ENCODE measurements at places on chromosomes 7 and 10.

DNA sequence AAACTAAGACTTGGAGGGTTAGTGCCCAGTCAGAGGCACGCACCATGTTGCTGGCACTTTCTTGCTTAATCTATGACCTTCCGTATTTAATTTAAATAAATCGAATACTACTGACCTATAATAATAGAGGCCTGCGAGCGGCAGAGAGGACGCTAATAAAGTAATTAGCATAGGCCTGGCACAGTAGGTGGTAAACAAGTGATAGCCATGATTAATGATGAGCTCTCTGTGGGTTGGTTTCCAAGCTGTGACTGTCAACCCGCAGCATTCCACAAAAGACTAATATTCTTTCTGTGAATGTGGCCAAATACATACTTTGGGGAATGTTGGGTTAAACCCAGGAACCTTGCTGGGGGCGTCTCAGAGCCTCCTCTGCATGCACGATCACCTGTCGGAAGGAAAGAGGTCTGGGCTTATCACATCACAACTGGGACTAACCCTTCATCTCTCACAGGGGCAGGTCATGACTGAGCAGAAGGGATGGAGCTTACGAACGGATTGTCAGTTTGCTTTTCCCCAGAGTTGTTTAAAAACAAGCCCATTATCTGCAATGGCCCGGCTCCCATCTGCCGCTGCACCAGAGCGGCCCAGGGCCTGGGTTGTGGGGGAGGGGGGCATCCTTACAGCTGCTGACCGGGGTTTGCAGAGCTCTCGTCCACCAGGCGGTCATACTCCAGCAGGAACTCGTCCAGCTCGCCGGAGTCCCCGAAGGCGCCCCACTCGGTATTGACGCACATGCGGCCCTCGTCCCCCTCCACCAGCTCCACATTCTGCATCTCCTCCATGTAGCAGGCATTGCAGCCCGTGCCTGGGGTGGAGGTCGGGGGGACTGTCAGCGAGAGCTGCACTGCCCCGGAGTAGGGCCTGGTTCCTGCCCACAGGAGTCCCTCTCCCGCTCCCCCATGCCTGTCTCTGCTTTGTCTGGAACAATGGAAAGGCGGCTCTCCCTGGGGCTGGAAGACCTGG lies 6.2 kb upstream of the MYL7 start:
- DNase-seq: no peak

DNA sequence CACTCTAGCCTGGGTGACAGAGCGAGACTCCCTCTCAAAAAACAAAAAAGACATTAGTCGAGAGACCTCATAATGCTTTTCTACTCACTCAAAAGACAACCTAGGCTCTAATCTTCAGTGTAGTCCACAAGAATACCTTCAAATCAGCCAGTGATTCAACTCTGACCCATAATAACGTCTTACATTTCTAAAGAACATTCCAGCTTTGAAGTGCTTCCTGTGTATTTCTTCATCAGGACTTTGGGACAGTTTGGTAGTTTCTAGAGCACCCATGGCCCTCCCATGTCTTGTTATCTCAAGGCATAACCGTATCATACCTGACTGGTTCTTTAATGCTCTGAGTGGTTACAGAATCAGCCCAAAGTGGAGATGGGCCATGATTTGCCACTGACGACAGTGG lies 221.3 kb downstream of the SKIDA1 start:
- DNase-seq: no peak

DNA sequence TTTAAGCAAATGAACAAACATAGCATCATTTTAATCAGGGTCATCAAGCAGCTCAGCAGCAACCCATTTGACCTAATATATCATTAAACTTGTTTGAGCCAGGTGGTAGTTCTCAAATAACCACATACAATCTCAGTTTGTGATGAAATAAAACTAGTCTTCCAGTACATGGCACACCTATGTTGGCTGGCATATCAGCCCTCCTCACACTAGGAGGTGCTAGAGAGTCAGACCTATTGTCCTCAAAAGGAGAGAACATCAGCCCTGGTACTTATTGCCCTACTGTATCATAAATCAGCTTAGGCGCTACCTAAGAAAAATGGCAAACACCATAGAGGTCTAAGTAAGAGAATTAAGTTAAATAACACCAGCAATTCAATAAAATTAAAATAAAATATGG lies 81.7 kb downstream of the CABCOCO1 start:
- no peak for DNase-seq

DNA sequence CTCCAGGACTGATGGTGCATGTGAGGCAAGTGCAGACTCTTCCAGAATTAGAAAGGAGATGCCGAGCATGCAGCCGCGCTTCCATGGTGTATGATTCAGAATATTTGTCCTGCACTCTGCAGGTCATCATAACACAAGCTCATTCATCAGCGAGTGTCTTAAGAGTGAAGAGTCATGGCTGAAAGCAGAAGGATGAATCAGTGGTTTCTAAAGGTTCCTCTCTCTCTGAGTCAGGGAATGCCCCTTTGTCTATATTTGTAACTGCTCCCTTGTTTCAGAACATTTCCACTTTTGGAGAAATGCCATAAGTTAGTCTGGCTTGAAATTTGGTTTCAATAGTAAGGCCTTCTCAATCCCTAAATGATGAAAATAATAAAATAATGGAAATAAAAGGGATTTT lies 52.3 kb downstream of the HECW1 start:
- no peak for DNase-seq

DNA sequence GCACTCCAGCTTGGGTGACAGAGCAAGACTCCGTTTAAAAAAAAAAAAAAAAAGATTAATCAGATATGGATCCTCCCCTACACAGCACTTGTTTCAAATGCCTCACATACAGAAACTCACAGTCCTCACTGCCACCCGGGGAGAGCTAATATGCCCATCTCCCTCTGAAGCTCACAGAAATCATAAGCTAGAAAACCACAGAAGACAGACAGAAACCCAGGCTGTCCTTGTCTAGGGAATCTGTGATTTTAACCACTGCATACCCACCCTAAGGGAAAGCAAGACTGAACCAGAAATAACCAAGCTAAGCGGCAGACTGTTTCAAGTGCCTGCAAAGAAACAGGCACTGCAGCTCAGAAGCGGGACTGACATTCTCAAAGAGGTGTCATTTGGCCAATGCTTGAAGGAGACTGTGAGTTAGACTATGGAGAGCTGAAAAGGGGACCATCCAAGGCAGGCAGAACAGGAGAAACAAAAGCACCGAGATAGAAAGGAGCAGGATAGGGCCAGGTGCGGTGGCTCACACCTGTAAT lies 37.6 kb downstream of the SLC37A3 start:
- DNase-seq: no peak

- DNase-seq: no peak
Measured at GRCh38 chr10:20303453-20304152, 487.4 kb downstream of the PLXDC2 start.

- no peak for DNase-seq
Measured at GRCh38 chr7:149398195-149398820, 62.6 kb downstream of the ZNF777 start.

DNA sequence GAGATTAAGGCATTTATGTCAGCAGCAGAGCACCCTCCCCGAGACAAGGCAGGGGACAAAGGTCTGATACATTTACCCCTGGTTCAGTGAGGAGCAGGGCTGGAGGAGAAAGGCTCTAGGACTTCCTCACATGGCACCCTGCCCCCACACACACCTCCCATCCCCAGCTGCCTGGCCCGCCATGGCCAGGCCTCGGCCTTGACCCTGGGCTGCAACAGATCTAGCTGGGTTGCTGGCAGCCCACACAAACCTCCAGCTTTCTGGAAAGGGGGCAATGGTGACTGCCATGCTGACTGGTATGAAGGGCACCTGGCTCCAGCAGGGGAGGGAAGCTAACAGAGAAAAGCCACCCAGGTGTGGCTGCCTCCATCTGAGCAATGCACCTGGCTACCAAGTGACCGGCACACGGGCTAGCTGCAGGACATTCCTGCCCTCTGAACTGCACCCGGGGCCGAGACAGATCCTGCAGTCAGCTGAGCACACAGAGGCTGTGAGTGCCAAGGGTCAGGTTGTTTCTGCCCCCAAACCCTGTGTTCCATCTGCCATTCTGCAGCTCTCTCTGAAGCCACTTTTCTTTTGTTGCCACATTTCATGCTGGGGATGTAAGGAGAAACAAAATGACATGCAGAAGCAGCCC lies 85.8 kb upstream of the LRRC18 start:
- no peak for DNase-seq

- no peak for DNase-seq
Measured at GRCh38 chr10:33117230-33117629, 159.2 kb upstream of the ITGB1 start.
